ENCODE measurements at places on chromosomes 1 and 21.

GRCh38 chr1:119635811-119636390 is 12.2 kb downstream of the ZNF697 start:
- DNase-seq: no peak

DNA sequence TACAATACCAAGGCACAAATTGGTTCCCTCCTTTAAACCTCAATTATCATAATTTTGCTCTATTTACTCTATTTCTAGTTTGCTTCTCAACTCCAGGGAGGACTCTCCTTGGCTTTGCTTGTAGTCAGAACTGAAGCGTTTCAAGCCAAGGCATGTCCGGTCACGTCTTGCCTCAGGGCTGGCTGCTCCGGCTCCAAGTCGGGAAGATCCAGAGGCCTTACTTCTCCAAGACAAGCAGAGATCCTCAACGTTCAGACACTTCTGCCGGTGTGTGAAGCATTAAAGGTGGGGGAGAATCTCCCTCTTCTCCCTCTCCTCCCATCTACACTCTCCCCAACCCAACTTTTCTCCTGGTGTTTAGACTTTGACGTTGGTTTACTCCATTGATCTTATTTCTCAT is 7.2 kb upstream of the HHAT start:
- no peak for DNase-seq

DNA sequence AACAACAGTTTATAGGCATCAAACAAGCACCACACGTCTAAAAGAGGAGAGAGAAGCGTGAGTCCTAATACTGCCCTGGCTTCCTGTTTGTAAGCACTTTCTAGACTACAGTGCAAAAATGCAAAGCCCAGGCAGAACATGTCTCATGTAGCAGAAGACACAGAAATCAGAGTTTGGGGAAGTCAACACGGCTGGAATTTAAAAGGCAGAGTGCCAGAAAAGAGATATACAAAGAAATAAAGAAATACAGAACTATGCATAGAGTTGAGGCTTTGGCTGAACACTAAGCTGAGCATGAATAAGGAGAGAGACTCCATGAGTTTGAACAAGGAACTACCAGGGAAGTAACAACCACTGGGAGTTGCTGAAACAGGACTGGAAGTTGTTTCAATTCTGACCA is 566.6 kb upstream of the NR5A2 start:
- DNase-seq: no peak

DNA sequence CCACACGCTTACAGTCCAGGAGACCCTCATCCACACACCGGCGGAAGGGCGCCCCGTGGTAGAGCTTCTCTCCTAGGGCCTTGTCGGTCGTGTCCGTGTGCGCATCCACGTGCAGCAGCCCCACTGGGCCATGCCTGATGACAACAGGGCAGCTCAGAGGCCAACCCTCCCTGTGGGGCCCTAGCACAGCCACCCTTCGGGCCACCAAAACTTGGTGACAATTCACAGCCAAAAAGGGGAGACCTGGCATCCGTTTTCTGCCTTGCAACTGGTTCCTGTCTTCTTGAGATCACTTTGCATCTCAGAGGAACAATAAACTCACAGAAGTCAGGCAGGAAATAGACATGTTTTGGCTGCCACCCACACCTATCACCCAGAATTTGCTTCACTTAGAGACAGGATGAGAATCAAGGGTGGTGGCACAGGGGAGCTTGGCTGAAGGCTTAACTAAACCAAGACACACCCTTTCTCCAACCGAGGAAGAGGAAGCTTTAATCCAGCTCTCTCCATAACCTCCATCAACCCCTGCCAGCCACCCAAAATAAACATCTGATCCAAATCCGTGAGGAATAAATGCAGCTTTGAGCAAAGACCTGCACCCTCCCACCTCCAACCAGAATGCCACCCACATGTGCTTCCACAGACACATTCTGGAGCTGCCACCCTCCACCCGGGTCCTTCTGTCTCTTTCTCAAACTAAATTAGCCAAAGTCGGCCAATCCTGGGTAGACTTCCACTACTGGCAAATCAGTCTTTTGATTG is 5.7 kb downstream of the AGMAT start:
- no peak for DNase-seq

DNA sequence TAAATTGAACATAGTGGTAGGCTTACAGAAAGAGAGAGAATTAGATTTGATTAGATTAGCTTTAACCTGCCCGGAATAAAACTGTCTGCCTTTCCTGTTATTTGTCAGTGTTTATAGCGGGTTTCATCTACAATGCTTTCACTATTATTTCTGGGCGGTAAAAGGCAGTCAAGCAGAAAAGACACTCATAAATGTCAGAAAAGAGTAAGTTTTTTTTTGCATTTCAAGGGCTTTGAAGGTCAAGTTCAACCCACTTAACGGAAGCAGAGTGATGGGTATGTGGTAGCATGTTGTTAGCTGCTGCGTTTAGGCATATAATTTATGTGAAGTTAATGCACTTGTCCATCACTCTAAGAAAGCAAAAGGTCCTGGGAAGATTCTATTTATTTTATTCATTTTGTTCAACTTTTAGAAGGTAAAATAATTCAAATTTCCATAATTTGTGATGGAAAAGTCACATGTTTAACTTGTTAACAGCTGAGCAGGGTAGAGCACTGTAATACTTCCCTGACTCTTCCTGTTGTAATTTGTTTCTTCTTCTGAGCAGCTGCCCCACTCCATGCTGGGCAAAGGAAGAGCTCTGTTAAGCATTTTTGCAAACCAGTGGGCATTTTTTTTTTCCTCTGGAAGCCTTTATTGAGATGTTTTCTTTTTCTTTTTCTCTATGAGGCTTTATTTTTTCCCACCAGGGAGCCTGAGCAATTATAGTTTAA is 220.1 kb downstream of the ST6GALNAC3 start:
- DNase-seq: no peak

- DNase-seq: peak; percentile 21
Observed at GRCh38 chr1:231931846-231932454, 305.4 kb downstream of the DISC1 start.

GRCh38 chr1:239795304-239795703 is 296.4 kb upstream of the FMN2 start:
- no peak for DNase-seq

DNA sequence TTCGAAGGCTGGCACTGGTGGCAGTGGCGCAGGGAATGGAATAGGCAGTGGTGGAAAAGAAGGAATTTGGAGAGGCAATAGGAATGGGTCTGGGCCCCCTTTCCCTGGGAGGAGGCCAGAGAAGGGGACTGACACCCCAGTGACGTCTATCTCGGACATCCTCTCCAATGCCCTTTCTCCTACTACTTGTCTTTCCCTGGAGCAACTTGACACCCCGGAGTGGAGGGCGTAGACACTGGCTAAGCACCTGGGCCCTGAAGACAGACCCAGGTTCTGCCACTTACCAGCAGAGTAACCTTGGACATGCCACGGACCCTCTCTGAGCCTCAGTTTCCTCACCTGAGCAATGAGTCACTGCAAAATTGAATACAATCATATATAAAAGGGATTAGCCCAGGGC is 86.8 kb downstream of the CAMK2N1 start:
- DNase-seq: no peak
